Anterior cingulate cortex (tissue), 58 donors: ENCODE measurements at places on chromosomes 7 and 10.

GRCh38 chr7:135501402-135501801 lies 8.5 kb downstream of the CNOT4 start:
- DNase-seq, result no peak

GRCh38 chr10:29646238-29646902 lies 11.6 kb upstream of the SVIL start:
- no peak for DNase-seq

GRCh38 chr10:47303105-47303504 lies 3.1 kb downstream of the GDF10 start:
- no peak for DNase-seq

GRCh38 chr7:127438836-127439235 lies 46.3 kb upstream of the ZNF800 start:
- DNase-seq, result no peak

- DNase-seq, result no peak
Observed at GRCh38 chr7:111650456-111650999, 88.2 kb upstream of the IMMP2L start.

- DNase-seq, result no peak
Observed at GRCh38 chr10:97475936-97476594, 22.2 kb downstream of the MMS19 start.

GRCh38 chr10:48416584-48417232 lies 110.2 kb downstream of the MAPK8 start:
- DNase-seq, result no peak

DNA sequence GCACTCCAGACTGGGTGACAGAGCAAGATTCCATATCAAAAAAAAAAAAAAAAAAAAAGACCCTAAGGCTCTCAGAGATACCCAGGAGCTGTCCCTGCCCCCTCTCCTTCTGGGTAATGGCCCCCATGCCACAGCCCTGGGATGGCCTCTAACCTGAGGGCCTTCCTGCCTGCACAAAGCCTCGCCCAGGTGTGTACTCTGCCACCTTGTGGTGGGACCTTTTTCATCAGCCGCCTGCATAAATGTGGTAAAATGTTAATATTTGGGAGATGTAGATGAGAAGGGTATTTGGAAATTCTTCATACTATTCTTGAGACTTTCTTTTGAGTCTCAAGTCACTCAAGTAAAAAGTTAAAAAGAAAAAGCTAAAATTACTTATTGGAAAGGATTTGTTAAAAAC lies 46.3 kb upstream of the RNF216 start:
- no peak for DNase-seq

GRCh38 chr7:26525398-26526264 lies 234.0 kb downstream of the SNX10 start:
- DNase-seq, result no peak

- DNase-seq, result peak; percentile 7
Observed at GRCh38 chr10:97916586-97916985, 66.9 kb downstream of the GOLGA7B start.

DNA sequence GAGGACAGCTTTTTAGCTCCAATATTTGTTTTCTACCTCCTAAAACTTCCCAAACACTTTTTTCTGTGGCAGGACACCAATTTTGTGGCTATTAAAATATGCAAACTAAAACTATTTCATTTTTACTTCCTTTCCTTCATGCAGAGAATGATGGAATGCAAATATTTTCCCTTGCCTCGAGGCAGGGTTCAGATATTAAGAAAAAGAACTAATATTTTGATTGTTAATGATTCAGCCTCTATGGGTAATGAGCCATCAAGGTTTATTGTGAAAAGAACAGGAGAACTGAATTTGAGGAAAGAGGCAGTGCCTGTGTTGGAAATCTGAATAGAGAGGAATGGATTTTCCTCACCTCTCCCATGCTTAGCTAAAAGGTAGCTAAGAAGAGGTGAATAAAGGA lies 43.1 kb upstream of the CASD1 start:
- no peak for DNase-seq

- no peak for DNase-seq
Observed at GRCh38 chr10:29895456-29895855, 163.9 kb downstream of the JCAD start.

DNA sequence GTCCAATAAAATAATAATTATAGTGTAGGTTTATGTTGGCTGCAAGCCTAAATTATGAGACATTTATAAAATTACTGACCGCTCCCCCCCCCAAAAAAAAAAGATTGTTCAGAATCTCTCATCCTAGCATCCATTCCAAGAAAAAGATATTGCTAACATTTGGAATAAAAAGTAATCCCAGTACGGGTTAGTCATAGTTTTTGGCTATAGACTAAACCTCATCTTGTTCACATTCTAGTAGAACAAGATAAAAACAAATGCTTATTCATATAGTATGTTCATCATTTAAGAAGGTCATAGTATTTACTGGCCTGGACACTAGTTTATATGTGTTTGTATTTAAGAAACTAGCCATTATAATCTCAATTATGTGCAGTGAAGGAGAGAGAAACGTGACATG lies 44.0 kb downstream of the ADK start:
- no peak for DNase-seq

DNA sequence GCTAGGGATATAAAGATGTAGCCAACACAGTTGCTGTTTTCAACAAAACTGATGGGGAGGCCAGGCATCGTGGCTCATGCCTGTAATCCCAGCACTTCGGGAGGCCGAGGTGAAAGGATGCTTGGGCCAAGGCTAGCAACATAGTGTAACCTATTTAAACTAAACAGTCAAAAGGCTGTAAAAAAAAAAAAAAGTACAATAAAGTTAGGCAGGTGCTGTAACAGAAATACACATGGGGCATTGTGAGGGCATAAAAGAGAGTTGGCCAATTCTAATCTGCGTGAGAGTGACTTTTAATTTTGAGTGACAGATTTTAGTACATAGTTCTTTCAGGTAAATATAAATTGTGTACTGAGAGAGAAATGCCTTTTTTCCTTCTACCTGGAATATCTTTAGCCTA lies 6.2 kb downstream of the XRCC2 start:
- no peak for DNase-seq

GRCh38 chr7:46218461-46219200 lies 297.6 kb upstream of the IGFBP3 start:
- no peak for DNase-seq

- no peak for DNase-seq
Observed at GRCh38 chr10:105973360-105973759, 1191.1 kb downstream of the SORCS1 start.

DNA sequence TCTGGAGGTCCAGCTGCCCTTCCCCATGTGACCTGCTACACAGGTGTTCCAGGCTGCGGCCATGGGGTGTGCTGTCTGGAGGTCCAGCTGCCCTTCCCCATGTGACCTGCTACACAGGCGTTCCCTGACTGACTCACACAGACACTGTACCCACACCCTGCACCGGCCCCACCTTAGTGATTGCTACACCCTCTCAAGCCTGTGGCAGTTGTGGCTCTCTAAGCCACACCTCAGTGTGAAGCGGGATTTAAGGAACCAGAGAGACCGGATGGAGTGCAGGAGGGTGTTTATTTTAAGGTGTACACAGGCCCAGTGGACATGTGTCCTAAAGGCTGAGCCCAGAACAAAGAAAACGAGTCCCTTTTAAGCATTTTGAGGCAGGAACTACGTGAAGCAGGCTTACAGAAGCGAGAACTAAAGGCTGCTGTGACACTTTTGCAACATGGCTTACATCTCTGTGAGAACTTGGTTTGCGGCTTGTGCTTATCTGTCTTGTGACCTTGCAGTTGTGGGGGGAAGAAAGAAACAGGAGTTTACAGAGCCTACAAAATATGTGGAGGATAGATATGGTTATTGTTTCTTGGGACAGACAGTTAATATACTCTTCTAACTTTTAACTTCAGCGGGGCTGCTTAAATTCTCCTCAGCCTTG lies 326.4 kb downstream of the PAXIP1 start:
- DNase-seq, result no peak

DNA sequence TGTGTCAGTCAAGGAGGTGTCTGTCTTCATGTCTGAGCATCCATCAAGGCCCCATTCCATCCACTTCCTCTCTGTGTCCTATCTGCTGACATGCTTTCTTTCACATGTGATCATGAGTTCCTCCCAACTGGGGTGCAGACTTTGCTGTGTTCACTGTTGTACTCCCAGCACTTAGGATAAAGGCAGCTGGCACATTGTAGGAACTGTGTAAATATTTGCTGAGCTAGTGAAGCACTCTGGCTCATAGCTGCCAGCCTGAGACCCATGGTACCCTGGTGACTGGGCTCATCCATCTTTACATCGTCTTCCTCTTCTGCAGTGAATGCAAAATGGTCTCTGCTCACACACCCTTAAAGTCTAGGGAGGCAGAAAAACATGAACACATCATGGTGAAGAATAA lies 242.2 kb upstream of the IGFBP3 start:
- no peak for DNase-seq

- DNase-seq, result no peak
Observed at GRCh38 chr7:23287612-23288011, 11.5 kb upstream of the MALSU1 start.

DNA sequence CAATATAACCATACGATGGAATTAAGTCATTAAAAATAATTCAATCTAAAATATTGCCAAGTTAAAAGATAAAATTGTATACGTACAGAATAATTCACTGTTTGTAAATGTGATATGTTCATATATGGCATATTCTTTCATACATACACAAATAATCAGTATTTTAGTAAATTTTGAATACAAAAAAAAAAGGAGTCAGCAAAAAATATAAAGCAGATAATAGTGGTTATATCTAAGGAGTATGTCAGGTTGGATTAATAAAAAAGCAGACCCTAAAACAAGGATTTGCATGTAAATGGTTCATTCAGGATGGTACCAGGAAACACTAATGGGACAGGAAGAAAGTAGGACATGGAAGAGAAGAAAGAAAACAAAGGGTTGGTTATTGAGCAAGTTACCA lies 59.5 kb downstream of the XPNPEP1 start:
- no peak for DNase-seq

- DNase-seq, result no peak
Observed at GRCh38 chr10:114735946-114736345, 77.9 kb upstream of the ABLIM1 start.

- DNase-seq, result no peak
Observed at GRCh38 chr7:92504563-92504962, 23.8 kb downstream of the PEX1 start.

GRCh38 chr10:46298477-46299285 lies 11.9 kb downstream of the ANTXRL start:
- no peak for DNase-seq

DNA sequence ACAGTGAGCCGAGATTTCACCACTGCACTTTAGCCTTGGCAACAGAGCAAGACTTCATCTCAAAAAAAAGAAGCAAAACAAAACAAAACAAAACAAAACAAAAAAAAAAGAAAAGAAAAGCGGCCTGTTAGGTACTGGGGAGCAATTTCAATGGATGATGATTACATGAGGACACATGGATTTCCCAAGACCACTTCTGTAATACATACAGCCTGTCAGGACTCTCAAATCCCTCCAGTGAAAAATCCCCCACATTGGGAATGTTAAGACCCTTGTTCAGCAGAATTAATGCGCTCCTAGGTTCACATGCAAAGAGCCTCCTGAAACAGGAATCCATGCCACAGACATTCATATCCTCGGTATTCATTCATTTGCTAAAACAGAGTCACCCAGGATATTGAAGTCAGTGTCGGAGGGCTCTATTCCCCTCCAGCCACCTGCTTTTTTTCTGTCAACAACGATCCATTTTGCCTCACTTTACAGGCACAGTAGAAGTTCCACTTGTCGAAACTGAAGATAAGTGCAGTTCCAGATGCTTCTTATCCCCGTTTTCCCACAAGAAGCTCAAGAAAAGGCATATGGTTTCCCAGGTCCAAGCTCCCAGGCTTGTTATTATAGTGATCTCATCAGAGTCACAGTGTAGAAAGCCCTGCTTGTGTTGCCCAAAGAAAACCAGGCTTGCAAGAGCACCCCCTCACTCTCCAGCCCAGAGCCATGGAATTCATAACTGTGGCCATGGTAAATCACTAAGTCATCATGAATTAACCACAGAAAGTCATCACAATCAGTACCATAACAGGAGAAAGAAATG lies 20.2 kb downstream of the SLC16A12 start:
- no peak for DNase-seq

GRCh38 chr7:55113760-55114540 lies 95.1 kb downstream of the EGFR start:
- DNase-seq, result no peak

GRCh38 chr7:4700577-4701235 lies 18.6 kb downstream of the FOXK1 start:
- DNase-seq, result no peak

DNA sequence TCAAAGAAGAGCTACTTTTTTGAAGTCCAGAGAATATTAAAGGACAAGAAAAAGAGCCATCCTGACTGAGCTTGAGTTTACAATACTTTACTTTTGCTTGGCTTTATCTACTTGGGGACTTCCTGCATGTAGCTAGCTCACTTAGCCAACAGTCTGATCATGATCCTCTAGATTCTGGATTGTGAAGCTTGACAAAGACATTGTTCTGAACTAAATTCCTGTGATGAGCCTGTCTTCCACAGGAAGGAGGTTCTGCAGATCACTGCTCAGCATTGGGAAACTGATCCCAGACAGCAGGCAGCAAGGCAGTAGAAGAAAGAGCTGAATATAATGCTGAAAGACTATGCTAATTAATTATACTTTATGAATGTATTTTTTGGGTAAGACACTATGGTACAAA lies 296.4 kb downstream of the DGKB start:
- DNase-seq, result no peak

- no peak for DNase-seq
Observed at GRCh38 chr7:142248166-142249160, 9.4 kb downstream of the PRSS58 start.

- no peak for DNase-seq
Observed at GRCh38 chr10:74738542-74738941, 87.9 kb upstream of the KAT6B start.

GRCh38 chr7:149797771-149798170 lies 24.4 kb upstream of the ZNF467 start:
- no peak for DNase-seq
